Liver (tissue), 10 donors: ENCODE measurements at places on chromosomes 5 and 9.

DNA sequence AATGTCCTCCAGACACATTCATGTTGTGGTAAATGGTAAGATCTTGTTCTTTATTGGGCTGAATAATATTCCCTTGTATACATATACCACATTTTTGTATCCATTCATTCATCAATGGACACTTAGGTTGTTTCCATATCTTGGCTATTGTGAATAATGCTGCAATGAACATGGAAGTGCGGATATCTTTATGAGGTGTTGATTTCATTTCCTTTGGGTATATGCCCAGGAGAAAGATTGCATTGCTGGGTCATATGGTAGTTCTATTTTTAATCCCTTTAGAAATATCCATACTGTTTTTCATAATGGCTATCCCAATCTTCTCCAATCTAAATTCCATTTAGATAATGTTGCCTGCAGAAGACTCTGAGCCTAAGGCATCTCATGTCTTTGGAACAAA lies 78.0 kb upstream of the TNC start:
- H3K4me3 ChIP-seq = no peak overlapping the region
- H3K27ac ChIP-seq = no peak overlapping the region
- no peak for DNase-seq
- H3K27me3 ChIP-seq = no peaks in the 10 kb centered on the region
- no peaks in the 10 kb centered on the region for H3K4me1 ChIP-seq

- H3K36me3 ChIP-seq = no peaks in the 10 kb centered on the region
Measured at GRCh38 chr5:152379331-152379730, 25.7 kb downstream of the NMUR2 start.

- peak; percentile 59 for DNase-seq
- H3K4me3 ChIP-seq = peak overlapping the region; percentile 87
- peak overlapping the region; percentile 98 for H3K27ac ChIP-seq
- no peaks in the 10 kb centered on the region for H3K27me3 ChIP-seq
Measured at GRCh38 chr9:124259158-124259808, 1.5 kb downstream of the NEK6 start.

- no peak overlapping the region for H3K27ac ChIP-seq
- no peaks in the 10 kb centered on the region for H3K27me3 ChIP-seq
- H3K4me3 ChIP-seq = no peak overlapping the region
- DNase-seq = no peak
- H3K36me3 ChIP-seq = no peaks in the 10 kb centered on the region
Measured at GRCh38 chr5:59660737-59661136, 232.8 kb downstream of the PDE4D start.

DNA sequence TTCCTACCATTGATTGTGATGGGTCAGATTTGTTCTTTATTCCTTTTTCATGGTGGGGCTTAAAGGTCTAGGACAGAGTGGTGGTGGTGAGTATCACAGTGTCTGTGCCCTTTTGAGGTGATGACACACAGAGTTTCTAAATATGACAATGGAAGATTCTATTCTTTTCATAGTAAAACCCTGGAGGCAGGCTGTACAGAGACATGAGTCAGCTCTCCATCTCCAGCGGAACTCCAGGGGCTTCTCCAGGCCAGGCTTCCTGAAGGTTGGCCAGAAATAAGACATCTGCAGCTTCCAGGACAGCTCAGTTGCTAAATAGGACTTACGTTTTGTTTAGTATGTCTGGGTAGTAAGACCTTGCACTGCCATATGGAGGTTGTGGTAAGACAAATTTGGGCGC lies 229.5 kb downstream of the CD180 start:
- DNase-seq = no peak
- no peaks in the 10 kb centered on the region for H3K4me1 ChIP-seq
- H3K36me3 ChIP-seq = no peaks in the 10 kb centered on the region
- H3K27ac ChIP-seq = no peak overlapping the region

- DNase-seq = no peak
- H3K27ac ChIP-seq = no peak overlapping the region
- no peak overlapping the region for H3K4me3 ChIP-seq
- no peaks in the 10 kb centered on the region for H3K27me3 ChIP-seq
Measured at GRCh38 chr5:15487228-15487627, 12.8 kb upstream of the FBXL7 start.

GRCh38 chr5:11898-12297 lies 80.1 kb upstream of the PLEKHG4B start:
- no peaks in the 10 kb centered on the region for H3K27me3 ChIP-seq
- H3K4me1 ChIP-seq = no peaks in the 10 kb centered on the region
- no peak overlapping the region for H3K27ac ChIP-seq
- no peak for DNase-seq

GRCh38 chr5:32255540-32255900 lies 57.2 kb downstream of the MTMR12 start:
- H3K4me3 ChIP-seq = no peak overlapping the region
- no peaks in the 10 kb centered on the region for H3K4me1 ChIP-seq
- no peaks in the 10 kb centered on the region for H3K27me3 ChIP-seq
- H3K27ac ChIP-seq = no peak overlapping the region

GRCh38 chr5:83179966-83180365 lies 102.6 kb downstream of the XRCC4 start:
- H3K27ac ChIP-seq = no peak overlapping the region
- peaks cover 4% of the 10 kb centered on the region for H3K4me1 ChIP-seq
- no peak overlapping the region for H3K4me3 ChIP-seq
- no peak for DNase-seq

- peak overlapping the region; percentile 88 for H3K27ac ChIP-seq
- no peaks in the 10 kb centered on the region for H3K27me3 ChIP-seq
- peaks cover 93% of the 10 kb centered on the region for H3K4me1 ChIP-seq
Measured at GRCh38 chr5:151101746-151102145, 20.9 kb upstream of the TNIP1 start.

DNA sequence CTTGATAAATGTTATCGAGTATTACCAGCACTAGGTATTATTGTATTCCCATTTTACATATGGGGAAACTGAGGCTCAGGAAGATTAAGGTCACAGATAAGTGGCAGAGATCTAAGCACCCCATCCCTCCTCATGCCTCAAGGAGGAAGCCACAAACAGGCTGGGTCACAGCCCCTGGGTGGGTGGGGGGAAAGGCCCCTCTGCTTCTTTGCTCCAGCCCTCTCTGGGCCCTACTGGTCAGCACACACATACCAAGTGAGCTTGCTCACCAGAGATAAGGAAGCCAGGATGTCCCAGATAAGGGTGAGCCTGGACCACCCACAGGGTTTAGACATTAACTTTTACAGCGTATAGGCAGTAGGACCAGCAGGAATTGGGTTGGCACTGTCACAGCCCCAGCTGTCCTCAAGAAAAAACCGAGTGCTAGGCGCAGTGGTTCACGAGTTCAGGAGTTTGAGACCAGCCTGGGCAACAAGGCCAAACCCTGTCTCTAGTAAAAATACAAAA lies 45.3 kb downstream of the STK10 start:
- DNase-seq = peak; percentile 65
- H3K27ac ChIP-seq = no peak overlapping the region
- H3K4me1 ChIP-seq = no peaks in the 10 kb centered on the region
- H3K27me3 ChIP-seq = no peaks in the 10 kb centered on the region
- no peak overlapping the region for H3K4me3 ChIP-seq

DNA sequence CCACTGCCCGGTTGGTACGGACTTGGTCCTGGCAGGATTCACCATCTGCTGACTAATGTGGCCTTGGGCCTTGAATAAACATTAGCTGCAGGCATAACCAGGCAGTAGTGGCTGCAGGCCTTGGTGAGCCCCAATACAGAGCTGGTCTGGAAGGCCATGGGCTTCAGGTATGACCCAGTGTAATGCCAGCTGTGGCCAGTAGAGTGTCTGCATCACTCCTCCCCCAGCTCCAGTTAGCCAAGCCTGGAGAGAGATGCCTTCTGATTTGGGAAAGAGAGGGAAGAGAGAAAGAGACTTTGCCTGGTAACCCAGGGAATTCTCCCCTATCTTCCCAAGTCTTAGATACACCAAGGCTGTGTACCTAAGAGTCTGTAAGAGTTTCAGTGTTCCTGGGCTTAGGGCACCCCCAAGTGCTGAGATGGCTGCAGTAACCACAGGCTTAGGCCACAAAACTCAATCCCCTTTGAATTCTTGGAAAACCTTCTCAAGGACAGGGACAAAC lies 5.6 kb upstream of the C5 start:
- H3K27me3 ChIP-seq = no peaks in the 10 kb centered on the region
- peaks cover 35% of the 10 kb centered on the region for H3K4me1 ChIP-seq
- no peak overlapping the region for H3K4me3 ChIP-seq
- DNase-seq = no peak
- H3K27ac ChIP-seq = peak overlapping the region; percentile 69

GRCh38 chr9:89794918-89795317 lies 190.1 kb downstream of the GADD45G start:
- H3K27me3 ChIP-seq = no peaks in the 10 kb centered on the region
- H3K27ac ChIP-seq = peak overlapping the region; percentile 39
- peaks cover 11% of the 10 kb centered on the region for H3K4me1 ChIP-seq
- no peaks in the 10 kb centered on the region for H3K36me3 ChIP-seq

DNA sequence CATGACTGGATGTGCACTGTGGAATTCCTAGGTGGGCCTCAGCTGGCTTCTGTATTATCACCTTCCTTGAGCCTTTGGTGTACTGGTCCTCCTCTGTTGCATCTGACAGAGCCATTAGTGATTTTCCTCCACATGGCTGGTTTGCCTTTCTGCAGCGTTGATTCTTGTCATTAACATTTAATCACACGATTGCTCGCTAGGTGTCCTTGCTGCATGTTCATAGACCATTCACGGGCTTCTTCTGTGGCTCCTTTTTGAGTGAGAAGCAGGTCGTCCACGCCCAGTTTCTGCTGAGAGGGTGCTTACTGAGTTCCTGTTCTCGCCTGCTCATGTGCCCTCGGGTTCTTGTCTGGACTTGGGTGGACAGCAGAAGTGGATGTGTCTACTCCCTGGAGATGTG lies 29.3 kb downstream of the ADAMTS16 start:
- no peaks in the 10 kb centered on the region for H3K4me1 ChIP-seq
- no peak for DNase-seq
- no peaks in the 10 kb centered on the region for H3K27me3 ChIP-seq
- H3K4me3 ChIP-seq = no peak overlapping the region
- no peak overlapping the region for H3K27ac ChIP-seq

DNA sequence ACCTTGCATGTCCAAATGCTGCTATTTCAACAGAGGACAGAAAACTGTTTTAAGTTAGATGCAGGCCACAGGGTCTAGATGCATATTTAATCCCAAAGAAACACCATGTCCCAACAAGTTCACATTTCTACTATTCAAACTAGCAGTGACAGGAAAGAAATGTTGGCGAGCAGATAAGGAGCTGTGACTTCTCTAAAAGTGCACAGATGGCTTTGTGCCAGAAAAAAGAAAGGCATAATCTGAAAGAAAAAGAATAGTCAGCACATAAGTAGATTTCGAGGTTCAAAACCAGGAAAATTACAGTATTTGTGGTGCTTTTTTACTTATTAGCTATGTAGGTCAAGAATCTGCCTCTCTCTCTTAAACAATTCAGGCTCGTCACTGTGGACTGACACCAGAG lies 178.3 kb downstream of the DNAH5 start:
- H3K4me1 ChIP-seq = no peaks in the 10 kb centered on the region
- DNase-seq = no peak
- no peak overlapping the region for H3K27ac ChIP-seq
- H3K36me3 ChIP-seq = no peaks in the 10 kb centered on the region
- H3K4me3 ChIP-seq = no peak overlapping the region
- H3K27me3 ChIP-seq = no peaks in the 10 kb centered on the region

DNA sequence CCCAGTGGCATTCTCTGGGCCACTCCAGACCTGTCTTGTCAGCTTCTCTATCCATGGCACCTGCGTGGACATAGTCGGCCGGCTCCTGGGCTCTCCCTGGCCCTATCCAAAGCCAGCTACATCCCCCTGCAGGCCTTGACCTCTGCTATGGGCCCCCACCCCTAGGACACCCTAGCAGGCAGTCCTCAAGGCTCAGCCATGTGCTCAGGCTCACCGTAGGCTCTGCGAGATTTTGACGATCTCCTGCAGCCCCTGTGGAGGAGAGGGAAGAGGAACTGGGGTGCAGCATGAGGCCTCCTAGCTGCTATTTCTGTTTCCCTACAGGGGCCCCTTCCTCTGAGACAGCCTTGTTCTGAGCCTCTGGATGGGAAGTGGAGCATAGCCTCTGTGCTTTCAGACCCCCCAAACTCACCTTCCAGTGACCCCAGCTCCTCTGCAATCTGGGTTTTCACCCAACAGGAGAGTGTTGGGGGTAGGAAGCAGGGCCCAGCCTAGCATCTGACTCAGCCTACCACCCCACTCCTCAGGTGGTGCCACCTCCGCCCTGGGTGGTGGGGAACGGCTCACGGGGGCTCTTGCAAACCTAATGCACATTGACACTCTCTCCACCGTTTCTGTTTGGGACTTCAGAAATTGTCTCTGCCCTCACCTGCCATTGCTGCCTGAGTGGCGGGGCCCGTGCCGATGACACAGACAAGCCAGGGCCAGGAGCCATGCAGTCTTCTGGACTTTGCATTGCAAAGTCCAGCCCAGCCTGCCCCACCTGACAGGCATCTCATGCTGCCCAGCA lies 36.7 kb downstream of the HRH2 start:
- no peaks in the 10 kb centered on the region for H3K27me3 ChIP-seq
- H3K36me3 ChIP-seq = no peaks in the 10 kb centered on the region
- no peak overlapping the region for H3K4me3 ChIP-seq
- no peak overlapping the region for H3K27ac ChIP-seq
- H3K4me1 ChIP-seq = no peaks in the 10 kb centered on the region

- H3K4me3 ChIP-seq = no peak overlapping the region
- H3K27ac ChIP-seq = no peak overlapping the region
- no peaks in the 10 kb centered on the region for H3K36me3 ChIP-seq
Measured at GRCh38 chr5:59034498-59035186, 451.8 kb downstream of the RAB3C start.

DNA sequence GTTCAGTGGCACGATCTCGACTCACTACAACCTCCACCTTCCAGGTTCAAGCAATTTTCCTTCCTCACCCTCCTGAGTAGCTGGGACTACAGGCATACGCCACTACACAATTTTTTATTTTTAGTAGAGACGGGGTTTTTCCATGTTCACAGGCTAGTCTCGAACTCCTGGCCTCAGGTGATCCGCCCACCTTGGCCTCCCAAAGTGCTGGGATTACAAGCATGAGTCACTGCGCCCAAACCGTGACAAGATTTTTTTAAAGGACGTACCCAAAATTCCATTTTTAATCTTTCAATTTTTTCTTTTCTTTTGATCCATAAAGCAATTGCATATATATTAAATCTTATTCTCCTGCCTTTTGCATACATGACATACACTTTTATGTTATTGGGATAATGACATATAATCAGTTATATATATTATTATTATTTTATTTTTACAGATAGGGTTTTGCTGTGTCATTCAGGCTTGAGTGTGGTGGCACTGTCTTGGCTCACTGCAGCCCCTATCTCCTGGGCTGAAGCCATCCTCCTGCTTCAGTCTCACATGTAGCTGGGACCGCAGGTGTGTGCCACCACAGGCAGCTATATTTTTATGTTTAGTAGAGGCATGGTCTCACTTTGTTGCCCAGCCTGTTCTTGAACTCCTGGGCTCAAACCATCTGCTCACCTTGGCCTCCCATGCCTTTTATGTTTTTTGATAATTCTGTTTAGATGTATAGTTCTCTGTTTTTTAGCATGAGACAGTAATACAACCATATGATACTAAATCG lies 71.9 kb downstream of the RAB24 start:
- DNase-seq = no peak
- no peak overlapping the region for H3K27ac ChIP-seq
- H3K36me3 ChIP-seq = peaks cover 8% of the 10 kb centered on the region
- no peaks in the 10 kb centered on the region for H3K4me1 ChIP-seq

GRCh38 chr5:165188556-165189175 lies 1683.2 kb downstream of the MAT2B start:
- DNase-seq = no peak
- H3K4me3 ChIP-seq = no peak overlapping the region
- H3K27ac ChIP-seq = no peak overlapping the region
- no peaks in the 10 kb centered on the region for H3K27me3 ChIP-seq

- no peaks in the 10 kb centered on the region for H3K4me1 ChIP-seq
- no peaks in the 10 kb centered on the region for H3K36me3 ChIP-seq
- no peak overlapping the region for H3K27ac ChIP-seq
- no peak for DNase-seq
- H3K27me3 ChIP-seq = no peaks in the 10 kb centered on the region
Measured at GRCh38 chr9:18707061-18707461, 233.1 kb downstream of the ADAMTSL1 start.
